ENCODE measurements at places on chromosomes 12 and 14.

- DNase-seq: no peak
Observed at GRCh38 chr12:121578230-121579189, 2.3 kb downstream of the KDM2B start.

DNA sequence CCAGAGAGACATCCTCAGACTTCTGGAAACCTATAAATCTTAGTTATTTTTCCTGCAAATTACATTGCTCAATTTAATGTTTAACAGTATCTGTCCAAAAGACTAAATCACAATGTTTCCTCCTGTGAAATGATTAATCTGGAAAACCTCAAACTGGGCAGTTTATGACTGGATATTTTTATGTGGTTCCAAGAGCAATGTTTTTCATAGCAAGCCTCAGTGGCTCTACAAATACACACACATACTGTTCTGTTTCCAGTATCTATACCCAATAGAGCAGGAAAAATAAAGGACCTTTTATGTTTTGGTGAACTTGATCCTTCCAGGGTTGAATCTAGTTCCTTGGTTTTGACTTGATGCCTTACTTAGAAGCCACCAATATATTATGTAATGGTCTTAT lies 9.2 kb downstream of the NID2 start:
- DNase-seq: no peak

DNA sequence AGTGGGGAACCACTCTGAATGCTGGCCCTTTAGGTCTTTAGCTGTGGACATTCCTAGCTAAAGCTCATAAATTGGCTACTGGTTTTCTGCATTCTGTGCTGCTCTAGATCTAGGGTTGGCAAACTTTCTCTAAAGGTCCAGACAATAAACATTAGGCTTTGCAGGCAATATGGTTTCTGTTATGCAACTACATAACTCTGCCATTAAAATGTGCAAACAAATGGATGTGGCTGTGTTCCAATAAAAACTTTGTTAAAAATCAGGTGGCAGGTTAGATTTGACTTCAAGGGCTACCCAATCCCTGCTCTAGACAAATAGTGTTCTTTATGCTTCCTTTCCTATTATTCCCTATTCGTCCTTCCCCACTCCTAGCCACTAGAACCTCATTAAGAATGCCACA lies 6.8 kb upstream of the LRRC9 start:
- DNase-seq: no peak

GRCh38 chr14:97180304-97181200 lies 383.4 kb downstream of the VRK1 start:
- DNase-seq: no peak

GRCh38 chr14:53570411-53571387 lies 385.9 kb downstream of the BMP4 start:
- no peak for DNase-seq

- DNase-seq: no peak
Observed at GRCh38 chr14:100372357-100373048, 49.4 kb downstream of the SLC25A47 start.

GRCh38 chr14:91255026-91255695 lies 10.7 kb upstream of the GPR68 start:
- DNase-seq: no peak

All from stimulated activated CD8-positive, alpha-beta memory T cell treated with anti-CD3 and anti-CD28 coated beads, Interleukin-7, amount 100 ng/mL, for 1 hour (primary cell).